ENCODE measurements at places on chromosomes 11 and 22.

DNA sequence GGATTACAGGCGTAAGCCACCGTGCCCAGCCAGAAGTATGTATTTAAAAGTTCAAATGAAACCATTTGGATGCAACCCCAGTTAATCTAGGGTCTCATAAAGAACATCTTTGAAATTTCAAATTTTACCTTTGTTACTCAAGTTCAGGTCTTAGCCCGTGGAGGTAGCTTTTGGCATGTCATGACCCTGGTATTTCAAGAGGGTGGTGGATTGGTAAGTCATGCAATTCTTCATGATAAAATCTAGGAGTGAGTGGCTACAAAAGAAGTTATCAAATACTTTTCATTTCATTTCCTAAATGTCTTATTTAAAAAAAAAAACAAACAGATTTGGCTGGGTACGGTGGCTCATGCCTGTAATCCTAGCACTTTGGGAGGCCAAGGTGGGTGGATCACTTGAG lies 80.6 kb downstream of the ABTB2 start:
- DNase-seq: no peak

- no peak for DNase-seq
Measured at GRCh38 chr11:111954154-111954553, 17.0 kb downstream of the DIXDC1 start.

GRCh38 chr11:58524232-58525036 lies 16.5 kb upstream of the OR5B21 start:
- peak; percentile 25 for DNase-seq

DNA sequence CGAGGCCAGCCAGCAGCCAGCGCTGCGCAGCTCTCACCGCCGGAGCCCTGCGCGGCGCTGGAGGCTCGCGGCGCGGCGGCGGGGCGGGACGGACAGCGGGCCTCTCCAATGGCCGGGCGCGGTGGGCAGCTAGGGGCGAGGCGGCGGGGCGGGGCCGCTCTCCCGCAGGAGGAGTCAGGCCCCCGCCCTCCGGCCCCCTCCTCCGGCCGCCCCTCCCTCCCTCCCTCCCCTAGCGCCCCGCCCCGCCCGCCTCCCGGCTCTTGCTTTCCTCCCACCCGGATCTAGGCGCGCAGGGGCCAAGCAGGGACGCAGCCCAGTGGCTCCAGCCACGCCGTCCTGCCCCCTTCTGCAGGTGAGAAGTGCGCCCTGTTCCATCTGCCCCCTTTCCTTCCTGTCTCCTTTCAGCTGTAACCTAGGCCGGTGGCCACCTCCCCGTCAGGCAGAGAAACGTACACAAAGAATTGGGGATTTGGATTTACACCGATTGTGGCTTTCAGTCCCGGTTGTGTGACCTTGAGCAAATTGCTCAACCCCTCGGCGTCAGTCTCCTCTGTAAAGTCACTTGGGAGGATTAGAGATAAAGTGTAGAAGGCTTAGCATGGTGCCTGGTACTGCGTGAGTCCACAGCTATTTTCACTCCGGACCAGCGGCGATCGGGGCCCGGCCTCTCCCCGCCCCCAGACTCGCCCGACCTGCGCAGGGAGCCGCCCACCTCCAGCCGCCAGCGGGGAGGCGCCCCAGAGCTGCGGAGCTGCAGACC lies at the start of gene FZD4:
FZD4 (minus strand) TSS at position 35 of the 760 bp plus-strand sequence. CDS start 310 bp downstream, outside the sequence.
- no peak for DNase-seq

DNA sequence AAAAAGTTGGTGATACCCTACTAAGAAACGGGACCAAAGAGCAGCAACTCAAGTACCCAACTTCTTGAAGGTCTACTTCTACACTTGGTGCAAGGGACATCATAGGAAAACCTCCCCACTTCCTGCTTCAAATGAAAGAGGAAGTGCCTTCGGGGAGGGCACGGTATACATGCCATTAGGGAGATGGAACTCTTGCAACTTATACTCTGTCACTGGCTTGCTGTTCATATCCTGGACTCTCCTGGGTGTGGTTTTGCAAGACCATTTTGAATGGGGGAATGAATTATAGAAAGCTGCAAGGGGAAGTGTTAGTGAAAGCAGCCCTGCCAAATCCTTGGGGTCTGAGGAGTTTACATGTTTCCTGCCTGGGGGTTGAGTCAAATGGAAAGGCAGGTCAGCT lies 41.9 kb downstream of the CSNK2A3 start:
- DNase-seq: no peak

DNA sequence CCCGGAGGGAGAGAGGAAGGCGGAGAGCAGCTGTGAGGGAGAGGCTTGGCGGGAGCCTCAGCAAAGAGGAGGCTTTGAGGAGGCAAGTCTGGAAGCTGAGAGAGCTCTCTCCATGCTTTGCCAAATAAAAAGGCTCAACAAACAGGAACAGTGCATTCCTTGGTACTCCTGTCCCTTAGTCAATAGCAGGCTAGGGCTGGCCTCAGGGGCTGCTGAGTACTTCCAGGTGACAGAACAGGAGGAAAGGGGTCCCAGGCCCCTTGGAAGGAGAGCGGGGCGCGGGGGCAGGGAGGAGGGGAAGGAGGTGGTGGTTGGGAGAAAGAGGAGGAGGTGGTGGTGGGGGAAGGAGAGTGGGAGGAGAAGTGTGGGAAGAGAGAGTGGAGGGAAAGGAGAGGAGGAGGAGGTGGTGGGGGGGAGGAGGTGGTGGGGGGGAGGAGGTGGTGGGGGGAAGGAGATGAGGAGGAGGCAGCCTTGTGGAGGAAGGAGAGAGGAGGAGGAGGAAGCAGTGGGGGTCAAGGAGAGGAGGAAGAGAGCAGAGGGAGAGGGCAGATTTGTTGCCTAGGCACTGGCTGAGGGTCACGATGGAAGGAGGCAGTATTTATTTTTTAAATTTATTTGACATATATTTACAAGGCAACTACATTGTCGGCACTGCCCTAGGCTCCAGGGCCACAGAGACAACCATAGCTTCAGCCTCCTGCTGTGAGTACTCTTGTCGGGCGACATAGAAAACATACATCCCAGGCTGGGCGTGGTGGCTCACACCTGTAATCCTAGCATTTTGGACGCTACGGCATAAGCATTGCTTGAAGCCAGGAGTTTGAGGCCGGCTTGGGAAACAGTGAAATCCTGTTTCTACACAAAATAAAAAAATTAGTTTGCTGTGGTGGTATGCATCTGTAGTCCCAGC lies 74.2 kb upstream of the ZBED5 start:
- no peak for DNase-seq

GRCh38 chr11:64492561-64492960 lies 98.5 kb upstream of the SLC22A12 start:
- DNase-seq: no peak

DNA sequence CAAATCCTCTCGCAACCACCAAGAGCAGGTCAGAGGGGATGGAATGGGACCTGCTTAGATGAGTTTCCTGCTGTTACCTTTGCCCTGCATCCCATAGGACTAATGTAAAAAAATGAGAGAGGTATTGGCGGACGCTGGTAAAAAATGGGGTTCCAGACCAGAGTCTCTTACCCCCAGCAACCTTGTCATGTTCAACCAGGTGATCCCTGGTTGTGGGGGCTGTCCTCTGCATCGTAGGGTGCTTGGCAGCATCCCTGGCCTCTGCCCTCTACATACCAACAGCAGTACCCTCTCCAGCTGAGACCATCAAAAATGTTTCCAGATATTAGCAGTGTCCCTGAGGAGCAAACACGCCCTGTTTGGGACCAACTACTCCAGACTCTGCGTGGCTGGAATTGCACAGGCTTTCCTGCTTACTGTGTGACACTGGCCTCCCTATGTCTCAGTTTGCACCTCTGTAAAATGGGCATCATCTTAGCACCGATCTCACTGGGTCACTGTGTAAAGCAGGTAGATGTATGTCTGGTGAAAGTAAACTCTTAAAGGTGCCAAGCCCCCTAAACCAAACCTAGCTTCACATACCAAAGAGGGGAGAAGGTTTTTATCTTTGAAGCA lies 1.5 kb downstream of the APOL6 start:
- no peak for DNase-seq

GRCh38 chr11:120613264-120614226 lies 102.0 kb downstream of the GRIK4 start:
- no peak for DNase-seq

DNA sequence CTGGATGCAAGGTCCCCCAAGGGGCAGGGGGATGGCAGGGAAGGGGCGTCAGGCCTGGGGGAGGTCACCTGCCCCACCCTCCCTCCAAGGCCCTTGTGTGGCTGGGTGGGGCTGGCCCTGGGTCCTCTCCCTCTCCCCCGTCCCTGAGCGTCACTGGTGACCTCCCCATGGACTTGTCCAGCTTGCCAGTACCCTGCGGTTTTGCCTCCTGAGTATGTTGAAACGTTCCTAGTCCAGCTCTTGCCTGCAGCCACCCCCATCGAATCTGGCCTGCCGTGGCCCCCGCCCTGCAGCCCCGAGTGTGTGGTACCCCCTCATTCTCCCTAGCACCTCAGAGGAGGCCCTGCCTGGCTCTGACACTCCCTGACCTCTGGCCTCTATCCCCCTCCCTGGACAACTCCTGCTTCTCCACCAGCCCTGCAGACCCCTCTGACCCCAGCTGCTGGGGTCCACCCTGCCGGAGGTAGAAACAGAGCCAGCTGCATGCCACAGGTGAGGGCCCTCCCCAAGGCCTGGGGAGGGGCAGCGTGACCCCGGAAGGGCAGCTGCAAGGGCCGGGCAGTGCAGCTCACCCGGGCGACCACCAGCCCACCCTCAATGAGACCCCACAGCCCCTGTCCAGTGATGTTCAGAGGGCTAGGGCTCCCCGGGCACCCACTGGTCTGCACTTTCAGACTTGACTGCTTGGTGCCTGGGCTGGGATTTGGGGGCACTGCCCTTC lies 4.1 kb upstream of the MUC6 start:
- no peak for DNase-seq

GRCh38 chr11:5705688-5706087 lies 16.1 kb downstream of the TRIM22 start:
- DNase-seq: no peak

- DNase-seq: no peak
Measured at GRCh38 chr11:110097459-110098012, 4.3 kb downstream of the ZC3H12C start.

GRCh38 chr22:36937319-36938027 lies 24.0 kb downstream of the CSF2RB start:
- DNase-seq: no peak

GRCh38 chr22:21919526-21920307 lies 32.9 kb downstream of the PPM1F start:
- DNase-seq: no peak

DNA sequence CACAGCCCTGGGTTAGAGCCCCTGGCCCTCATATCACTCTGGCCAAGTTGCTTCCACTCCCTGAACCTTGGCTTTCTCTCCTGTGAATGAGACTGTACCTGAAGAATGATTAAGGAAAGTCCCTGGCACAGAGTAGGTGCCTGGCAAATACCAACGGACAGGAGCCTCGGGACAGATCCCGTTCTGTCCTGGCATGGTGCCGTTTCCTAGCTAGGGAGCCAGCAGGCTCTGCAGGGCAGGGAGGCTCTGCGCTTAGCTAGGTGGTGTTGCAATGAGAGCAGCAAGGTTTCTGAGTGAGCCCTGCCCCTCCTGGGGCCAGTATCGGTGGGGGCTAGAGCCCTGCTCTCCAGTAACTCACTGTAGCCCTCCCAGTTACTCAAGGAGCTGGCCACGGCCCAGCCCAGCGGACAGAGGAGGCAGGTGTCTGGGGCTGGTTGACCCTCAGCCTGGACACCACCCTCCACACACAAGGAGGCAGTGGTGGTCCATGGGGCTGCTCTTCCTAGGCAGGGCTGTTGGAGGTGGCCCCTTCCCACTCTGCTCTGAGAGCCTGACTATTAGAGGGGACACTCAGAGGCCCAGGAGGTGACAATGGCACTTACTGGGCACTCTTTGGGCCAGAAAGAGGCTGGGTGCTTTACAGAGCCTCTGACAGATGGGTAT lies 74.4 kb downstream of the NFAM1 start:
- DNase-seq: no peak

- no peak for DNase-seq
Measured at GRCh38 chr11:130358398-130358797, 43.7 kb upstream of the ZBTB44 start.

- no peak for DNase-seq
Measured at GRCh38 chr11:117614728-117615127, 182.3 kb downstream of the DSCAML1 start.

DNA sequence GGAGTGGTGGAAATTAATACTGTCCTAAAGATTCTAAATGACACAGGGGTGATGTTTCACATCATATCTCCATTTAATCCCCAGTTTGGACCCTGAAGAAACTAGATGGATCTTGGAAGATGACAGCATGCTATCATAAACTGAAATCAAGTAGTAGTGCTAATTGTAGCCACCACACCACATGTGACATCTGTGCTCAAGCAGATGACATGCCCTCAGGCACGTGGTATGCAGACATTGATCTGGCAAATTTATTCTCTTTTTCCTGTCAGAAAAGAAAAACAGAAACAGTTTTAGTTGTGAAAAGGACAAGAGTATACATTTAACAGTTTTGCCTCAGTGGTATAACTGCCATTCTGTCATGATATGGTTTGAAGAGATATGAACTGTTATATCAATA lies 52.9 kb upstream of the PGR start:
- DNase-seq: no peak

DNA sequence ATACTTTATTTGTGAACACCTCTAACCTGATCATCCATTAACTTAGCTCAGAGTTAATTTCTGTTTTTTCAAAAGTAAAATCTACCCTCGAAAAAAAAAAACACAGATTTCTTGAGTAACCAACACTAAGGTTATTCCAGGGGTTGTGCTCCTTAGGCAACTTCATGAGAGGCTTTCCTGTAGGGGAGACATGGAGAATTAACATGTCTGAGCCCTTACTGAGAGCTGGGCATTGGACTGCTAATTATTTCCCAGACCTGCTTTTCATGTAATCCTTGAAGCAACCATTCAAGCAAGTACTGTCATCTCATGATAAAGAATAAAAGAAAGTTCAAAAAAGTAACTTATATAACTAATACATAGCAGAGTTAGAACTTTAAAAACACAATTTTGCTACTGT lies 13.5 kb upstream of the UPB1 start:
- DNase-seq: no peak

DNA sequence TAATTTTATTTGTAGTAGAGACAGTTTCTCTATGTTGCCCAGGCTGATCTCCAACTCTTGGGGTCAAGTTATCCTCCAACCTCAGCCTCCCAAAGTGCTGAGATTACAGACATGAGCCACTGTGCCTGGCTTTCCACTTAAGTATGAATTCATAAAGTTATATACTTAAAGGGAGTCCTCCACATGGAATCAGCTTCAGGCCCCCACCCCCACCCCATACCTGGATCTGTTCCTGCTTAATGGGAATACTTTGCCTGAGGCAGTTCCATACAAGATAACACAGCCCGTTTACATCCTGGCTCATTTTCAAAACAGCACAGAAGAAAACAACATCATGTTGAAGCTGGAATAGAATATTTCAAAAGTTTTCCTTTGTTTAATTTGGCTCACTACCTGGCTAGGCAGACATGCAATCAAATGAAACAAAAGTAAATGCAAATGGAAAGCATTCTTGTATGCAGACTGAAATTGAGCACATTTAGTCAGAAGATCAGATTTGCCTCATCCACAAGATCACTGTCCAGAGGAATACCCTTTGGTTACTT lies 82.4 kb downstream of the FAT3 start:
- DNase-seq: no peak

GRCh38 chr22:22553735-22554586 lies 5.1 kb downstream of the PRAME start:
- no peak for DNase-seq

GRCh38 chr11:44306918-44307244 lies 3.1 kb downstream of the ALX4 start:
- no peak for DNase-seq

GRCh38 chr22:46012182-46012880 lies 35.4 kb upstream of the WNT7B start:
- no peak for DNase-seq

GRCh38 chr11:47071791-47072261 lies 104.9 kb downstream of the ARFGAP2 start:
- DNase-seq: no peak

GRCh38 chr22:40728731-40729189 lies 49.5 kb downstream of the MCHR1 start:
- peak; percentile 46 for DNase-seq

- DNase-seq: peak; percentile 7
Measured at GRCh38 chr11:121291896-121292494, 576 bp upstream of the SC5D start.

All from stimulated activated CD8-positive, alpha-beta memory T cell treated with anti-CD3 and anti-CD28 coated beads, Interleukin-12 subunit alpha, Interleukin-12 subunit beta, amount 100 ng/mL, for 1 hour (primary cell).